ENCODE measurements at places on chromosomes 6 and 20.

DNA sequence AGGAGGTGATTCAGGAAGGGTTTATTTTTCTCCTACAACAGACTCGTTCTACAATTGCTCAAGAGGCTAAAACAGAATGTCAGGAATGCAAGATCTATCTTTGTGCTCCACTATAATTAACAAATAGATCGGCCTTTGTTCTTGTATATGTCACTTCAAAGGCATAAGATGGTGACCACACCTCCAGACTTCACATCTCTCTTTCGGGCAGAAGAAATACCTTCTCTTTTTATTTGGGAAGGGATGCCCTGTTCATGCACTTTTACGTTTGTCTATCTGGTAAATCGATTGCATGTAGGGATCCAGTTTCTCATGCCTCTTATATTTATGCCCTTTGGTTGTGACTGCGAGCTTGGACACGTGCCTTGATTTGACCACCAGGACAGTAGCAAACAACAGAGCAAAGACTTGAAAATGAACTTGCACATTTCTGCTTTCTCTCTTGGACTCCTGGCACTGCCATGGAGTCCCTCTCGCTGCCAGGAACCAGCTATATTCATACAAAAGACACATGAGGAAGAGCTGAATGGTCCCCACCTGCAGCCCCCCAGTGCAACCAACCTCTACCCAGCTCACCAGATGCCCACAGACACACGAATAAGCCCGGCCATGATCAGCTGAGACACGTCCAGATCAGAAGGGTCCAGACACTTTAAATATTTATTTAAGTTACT lies 219.8 kb upstream of the STXBP5 start:
- no peak for DNase-seq

- no peak for DNase-seq
Measured at GRCh38 chr20:2004171-2004570, 10.3 kb upstream of the PDYN start.

DNA sequence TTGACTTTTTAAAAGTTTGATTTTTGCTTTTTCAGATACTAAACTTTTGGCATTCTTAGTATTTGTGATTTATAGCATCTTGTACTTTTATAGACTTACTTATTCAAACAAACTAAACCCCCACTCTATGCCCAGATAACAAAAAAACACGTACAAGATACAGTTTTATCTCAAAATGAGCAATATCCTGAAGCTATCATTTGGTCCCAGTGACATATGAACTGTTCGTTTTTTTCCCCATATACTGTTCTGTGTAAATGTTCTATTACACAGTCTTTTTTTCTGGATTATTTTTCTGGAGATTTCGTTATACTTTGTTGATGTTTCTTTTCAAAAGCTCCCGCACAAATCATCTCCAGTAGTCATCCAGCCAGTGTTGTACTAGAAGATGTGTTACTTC lies 27.3 kb upstream of the SERINC3 start:
- no peak for DNase-seq

- DNase-seq: no peak
Measured at GRCh38 chr20:44053046-44053445, 133.9 kb downstream of the JPH2 start.

GRCh38 chr6:93407186-93407585 lies 12.2 kb downstream of the EPHA7 start:
- no peak for DNase-seq

DNA sequence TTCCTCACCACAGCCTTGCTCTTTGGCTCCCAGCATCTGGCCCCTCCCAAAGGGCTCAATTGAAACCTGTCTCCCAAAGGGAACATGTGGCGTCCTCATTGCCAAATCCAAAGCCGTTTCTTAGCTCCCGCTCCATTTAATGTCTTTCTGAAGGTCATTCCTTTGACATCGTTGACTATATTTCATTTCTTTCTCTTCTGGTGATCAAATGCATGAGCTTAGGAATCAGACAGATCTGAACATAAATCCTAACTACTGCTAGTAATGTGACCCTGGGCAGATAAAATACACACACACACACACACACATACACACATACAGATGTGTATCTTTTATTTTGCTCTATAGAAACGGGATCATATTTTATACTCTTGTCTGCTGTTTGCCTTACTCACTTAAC lies 964.7 kb upstream of the FLRT3 start:
- no peak for DNase-seq
